CD4-positive, alpha-beta T cell treated with Interleukin-17A for 1 hour (primary cell): ENCODE measurements at places on chromosomes 5 and 9.

GRCh38 chr9:5231212-5231611, at the start of gene INSL4:
Gene INSL4, plus strand, starts transcription at chr9:5231419. Its CDS starts 105 bp downstream, at chr9:5231524.
- DNase-seq, result no peak

- no peak for DNase-seq
Measured at GRCh38 chr5:102713682-102714231, 41.3 kb upstream of the PAM start.

- no peak for DNase-seq
Measured at GRCh38 chr5:124468671-124469411, 277.6 kb downstream of the ZNF608 start.

GRCh38 chr9:115333277-115334070, 215.5 kb upstream of the TNC start:
- no peak for DNase-seq

DNA sequence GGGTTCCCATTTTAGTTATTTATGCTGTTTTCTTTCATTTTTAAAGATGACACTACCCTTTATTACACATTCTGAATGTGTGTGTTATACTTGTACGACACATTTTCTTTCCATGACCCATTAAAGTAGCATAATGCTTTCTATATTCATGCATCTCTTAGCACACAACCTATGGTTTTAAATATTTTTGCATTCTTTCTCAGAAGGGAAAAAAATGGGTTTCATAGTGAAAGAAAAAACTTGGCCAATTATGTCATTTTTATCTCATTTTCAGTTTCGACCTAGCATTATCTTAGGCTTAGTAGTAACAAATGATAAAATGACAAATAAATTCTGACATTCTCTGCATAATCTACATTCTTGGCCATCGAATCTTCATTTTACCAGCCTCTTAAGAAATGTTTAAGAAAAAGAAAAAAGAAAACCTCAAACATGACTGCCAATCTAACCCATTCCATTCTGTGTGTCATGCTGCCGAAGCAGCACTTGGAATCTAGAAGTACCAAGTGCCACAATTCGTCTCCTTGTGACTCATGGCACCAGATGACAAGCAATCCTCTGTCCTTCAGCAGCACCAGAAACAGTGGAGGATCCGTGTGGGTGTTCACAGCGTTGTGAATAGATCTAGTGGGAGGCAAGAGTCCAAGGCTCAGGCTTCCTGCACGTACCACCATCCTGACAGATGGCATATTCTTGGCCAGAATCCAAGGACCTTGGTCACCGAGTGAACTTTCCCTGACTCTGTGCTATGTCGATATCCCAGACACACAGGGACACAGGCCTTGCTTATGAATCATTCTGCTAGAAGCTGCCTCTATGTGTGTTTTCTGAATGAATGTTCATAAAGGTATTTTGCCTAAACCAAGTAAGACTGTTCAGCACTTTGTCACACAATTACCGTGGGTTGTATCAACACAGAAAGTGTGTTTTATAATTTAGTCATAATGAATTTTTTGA, 502.7 kb downstream of the NR2F1-AS1 start:
- no peak for DNase-seq

DNA sequence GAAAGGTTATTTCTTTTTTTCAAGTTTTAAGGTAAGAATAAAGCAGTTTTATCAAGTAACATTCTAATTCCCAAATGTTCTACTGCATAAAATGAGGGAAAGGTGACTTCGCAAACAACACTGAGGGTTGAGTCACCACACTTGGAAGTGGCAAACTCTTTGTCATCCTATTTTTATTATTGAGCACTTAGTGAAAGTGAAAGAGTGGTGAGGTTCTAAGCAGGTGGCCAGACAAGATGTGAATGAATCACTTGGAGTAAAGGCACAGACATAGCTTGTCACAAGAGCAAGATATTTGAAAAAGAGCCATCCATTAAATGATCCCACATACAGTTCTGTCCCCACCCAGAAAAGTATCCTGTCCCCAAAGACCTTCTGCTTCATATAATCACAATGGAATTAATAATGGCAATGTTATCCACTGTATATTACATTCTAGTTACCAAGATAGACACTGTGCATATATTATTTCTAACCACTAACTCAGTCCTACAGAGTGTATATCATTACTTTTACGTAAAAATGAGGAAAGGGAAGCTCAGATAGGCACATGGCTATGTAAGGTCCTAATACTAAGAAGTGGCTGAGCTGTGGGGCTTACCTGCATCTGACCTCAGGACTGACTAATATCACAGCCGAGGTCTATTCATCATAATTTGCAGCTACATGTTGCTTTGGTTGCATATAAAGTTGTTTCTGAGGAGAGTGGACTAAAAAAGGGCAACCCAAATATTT, 730.4 kb upstream of the MEF2C start:
- DNase-seq, result no peak

DNA sequence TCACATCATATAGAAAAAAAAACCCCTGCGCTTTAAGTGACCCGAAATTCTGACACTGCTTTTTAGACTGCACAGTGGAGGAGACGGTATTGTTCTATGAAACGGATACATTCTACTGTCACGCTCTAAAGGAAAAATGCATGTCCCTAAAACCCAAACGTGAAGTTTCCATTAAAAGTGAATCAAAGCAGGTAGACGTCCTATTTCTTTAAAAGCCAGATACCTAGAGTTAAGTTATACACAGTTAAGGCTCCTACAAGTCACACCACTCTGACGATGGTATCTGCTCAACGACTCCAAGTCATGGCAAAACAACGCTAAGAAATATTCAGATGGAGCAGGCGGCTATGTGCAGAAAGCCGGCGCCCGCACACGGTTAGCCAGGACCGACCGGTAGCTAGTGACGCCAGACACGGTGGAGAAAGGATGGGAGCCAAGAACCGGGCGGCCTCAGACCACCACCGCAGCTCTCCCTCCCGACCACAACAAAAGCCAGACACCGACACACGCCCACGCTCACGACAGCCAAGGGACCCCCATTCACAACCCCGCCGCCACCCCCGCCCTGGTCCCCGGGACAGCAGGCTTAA, 734 bp downstream of the SKP1 start:
- peak; percentile 63 for DNase-seq

- no peak for DNase-seq
Measured at GRCh38 chr5:123439709-123440108, 16.5 kb upstream of the CEP120 start.

DNA sequence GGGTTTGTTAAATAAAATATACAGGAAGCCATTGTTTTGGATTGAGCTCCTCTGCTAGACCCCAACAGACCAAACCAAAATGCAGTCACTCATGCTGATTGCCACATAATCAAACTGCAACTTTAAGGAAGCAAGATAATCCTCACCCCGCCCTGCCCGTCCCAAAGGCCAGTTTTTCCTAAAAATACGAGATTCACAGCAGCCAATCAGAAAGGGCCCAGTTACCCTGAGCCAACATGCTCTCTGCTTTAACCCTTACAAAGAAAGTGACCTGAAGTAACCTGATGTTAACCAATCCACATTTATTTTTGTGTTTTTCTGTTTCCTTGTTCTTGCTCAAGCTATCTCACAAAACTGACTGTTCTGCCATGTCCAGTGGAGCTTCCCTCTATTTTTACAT, 21.5 kb upstream of the RNF20 start:
- DNase-seq, result no peak

GRCh38 chr5:98016771-98017170, 756.7 kb upstream of the RGMB start:
- DNase-seq, result no peak

DNA sequence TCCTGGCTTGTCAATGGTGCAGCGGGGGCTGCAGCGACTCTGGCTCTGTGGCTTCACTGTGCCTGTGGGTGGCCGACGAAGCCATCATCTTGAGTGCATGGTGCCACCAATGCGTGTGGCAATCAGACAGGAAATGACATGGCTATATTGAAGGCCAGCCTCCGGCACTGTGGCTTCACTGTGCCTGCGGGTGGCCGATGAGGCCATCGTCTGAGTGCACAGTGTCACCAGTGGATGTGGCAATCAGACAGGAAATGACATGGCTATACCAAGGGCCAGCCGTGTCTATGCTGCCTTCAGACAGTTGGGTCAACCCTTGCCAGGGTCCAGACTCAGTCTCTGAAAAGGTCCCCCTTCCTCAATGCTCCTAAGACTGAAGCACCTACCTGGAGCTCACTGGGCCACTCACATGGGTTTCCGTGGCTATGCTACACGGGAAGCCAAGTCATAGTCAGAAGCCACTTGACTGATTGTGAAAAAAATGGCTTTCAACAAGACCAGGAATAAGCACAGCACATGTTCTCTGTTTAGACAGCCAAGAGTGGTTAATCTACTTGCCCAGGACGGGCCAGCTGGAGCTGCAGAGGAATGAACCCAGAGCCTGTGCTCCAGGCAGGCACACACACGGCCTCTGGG, 67.5 kb upstream of the S1PR3 start:
- DNase-seq, result peak; percentile 35

DNA sequence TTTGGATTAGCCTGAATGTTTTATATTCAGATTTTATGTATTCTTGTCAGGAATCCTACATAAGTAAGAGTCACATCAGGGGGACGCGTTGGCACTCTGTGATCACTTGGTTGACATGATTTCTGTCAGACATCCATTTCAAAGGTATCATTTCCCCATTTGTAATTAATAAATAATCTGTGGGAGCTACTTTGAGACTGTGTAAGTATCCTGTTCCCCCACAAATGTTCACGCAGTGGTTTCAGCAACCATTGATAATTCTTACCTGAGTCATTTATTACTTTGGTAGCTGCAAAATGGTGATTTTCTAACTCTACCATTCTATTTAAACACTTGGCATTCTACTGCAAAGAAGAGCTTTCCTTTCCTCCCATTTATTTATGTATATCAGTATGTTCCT, 56.9 kb upstream of the TBC1D2 start:
- no peak for DNase-seq

DNA sequence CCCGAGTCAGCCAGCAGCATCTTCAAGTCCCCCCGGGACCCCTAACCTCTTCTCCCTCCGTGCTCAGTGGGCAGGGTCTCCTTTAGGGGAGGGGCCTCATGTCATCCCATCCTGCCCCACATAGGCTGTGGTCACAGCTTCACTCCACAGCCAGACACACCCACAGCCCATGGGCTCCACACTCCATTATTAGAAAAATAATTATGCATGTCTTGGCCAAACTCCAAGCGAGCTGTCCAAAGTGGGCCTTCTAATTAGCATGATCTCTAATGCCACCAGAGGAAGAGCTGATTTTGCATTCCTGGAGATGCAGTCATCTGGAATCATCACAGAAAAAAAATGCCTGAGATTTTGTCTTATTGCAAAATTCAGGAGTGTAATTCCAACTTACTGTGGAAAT, 418.2 kb downstream of the IRX2 start:
- DNase-seq, result no peak

DNA sequence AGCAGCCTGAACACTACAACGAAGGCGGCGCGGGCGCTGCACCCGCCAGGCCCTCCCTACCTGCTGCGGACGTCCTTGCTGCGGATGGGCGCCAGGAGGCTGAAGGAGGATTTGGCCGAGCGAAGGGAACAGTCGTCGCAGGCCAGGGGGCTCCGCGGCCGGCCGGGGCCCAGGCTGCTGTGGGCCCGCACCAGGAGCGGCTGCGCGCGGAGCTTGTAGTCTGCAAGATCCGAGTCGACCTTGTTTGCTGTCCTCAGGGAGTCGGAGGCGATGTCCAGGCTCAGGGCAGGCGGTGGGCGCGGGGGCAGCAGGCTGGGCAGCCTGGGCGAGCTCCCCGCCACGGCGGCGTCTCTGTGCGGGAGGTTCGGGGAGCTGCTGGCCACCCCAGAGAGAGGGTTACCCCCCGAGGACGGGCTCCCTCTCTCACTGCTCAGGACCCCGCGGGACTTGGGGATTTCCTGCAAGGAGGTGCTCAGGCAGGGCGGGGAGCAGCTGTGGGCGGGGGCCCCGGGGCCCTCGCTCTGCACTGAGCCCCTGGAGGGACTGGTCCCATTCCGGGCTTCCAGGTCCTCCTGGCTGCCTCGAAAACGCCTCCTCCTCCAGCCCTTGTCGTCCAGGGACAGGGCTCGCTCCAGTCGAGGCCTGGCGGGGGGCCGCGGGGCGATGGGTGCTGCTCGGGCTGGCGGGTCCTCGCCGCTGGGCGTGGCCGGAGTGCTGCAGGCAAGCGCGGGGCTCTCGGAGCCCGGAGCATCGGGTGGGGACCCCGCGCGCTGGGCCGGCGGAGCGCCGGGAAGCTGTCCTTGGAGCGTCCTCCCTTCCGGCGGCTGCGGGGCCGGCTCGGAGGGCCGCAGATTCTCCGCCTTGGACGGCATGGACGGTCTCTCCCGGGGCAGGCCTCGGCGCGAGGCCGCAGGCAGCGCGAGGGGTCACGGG, 831 bp downstream of the INPP5E start:
- peak; percentile 57 for DNase-seq

DNA sequence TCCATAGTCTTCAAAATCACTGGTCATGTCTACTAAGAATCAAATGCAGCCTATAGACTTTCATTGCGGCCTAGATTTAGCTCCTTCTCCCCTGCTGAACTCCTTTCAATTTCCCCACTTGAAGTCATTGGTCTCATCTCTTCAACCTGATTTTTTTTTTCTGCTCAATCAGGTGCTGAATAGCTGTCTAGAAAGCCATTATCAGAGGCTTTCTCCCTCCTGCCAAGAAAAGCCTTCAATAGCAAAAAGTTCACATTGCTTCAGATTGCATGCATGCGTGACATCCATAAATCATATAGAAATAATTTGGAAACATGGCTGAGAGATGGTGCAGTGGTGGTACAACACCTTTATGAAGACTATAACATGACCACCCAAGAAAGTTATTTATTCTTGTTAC, 316.2 kb downstream of the PLK2 start:
- no peak for DNase-seq

DNA sequence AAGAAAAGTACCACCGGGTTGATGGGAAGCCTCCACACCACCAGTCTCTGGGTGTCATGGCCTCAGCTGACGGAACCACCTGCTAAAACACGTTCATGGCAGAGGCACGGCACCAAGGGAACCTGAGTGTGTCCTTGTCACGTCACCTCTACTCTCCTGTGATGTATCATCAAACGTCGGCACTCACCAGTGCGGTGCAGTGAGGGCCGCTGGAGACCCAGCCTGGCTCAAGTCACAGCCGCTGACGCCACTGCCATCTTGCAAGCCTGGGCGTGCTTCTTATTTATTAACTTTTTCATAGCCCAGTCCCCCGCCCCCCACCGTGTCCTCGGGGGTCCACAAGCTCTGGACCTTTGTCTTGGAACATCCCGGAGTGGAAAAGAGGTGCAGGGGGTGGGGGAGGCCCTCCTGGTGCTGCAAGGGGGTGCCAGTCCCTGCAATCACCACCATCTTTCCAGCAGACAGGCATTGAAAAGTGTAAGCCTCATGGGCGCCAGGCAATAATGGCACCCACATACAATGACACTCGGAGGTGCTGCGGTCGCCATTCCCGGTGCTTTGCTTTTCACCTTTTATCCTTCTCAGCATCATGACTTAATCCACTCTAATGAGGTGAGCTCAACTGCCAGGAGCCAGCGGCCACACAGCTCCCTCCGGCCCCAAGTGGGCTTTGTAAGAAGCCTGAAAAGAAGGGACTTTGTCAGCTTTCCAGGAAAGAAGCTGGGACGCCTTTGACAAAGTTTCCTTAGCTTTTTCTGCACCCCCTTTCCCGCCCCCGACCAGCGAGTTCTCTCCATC, 202.3 kb upstream of the IRX1 start:
- DNase-seq, result no peak
